ENCODE measurements at places on chromosomes 4 and X. TPM values are rescaled to one million over a fixed set of nuclear protein-coding genes. Genes with fewer than 3 reads are reported as not detected.

The ITGB1BP2 gene
- not detected for total RNA-seq

DNA sequence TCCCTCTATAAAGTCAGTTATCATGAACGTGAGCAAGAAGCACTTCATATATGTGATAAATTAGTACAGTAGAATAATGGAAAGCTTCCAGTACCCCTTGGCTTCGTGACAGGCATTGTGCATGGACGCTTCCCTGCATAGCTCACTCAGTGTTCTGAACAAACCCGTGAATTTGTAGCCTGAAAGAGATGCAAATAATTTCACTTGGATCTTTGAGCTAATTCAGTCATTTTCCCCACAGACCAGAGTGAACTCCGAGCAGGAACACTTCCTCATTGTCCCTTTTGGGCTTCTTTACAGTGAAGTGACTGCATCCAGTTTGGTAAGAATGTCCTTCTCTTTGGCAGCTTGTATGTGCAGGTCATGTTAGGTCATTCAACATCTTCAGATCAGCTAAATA, 50.1 kb downstream of the ADD1 start:
- no peaks in the 10 kb centered on the region for H3K27me3 ChIP-seq
- DNase-seq = no peak
- no peak overlapping the region for H3K27ac ChIP-seq
- H3K4me1 ChIP-seq = no peaks in the 10 kb centered on the region
- peaks cover 37% of the 10 kb centered on the region for H3K36me3 ChIP-seq

- no peaks in the 10 kb centered on the region for H3K27me3 ChIP-seq
- no peak for DNase-seq
- H3K4me3 ChIP-seq = no peak overlapping the region
- no peak overlapping the region for H3K27ac ChIP-seq
These were observed 677.9 kb upstream of the ADGRL3 start for GRCh38 chr4:60522265-60522664.

The MAGEB2 gene
- not detected for total RNA-seq

The ETDB gene
- total RNA-seq = not detected

GRCh38 chr4:158667651-158668198, 4.0 kb downstream of the C4orf46 start:
- H3K27me3 ChIP-seq = no peaks in the 10 kb centered on the region
- H3K27ac ChIP-seq = no peak overlapping the region
- no peaks in the 10 kb centered on the region for H3K36me3 ChIP-seq
- DNase-seq = no peak
- H3K4me1 ChIP-seq = no peaks in the 10 kb centered on the region

The OCIAD2 gene
- 1.9 TPM for total RNA-seq

- H3K4me1 ChIP-seq = no peaks in the 10 kb centered on the region
- no peaks in the 10 kb centered on the region for H3K36me3 ChIP-seq
- DNase-seq = no peak
These were observed 10.5 kb upstream of the MAMLD1 start for GRCh38 chrX:150352581-150352980.

The RHOXF2B gene
- total RNA-seq = not detected

The CD38 gene
- total RNA-seq = 1.4 TPM

GRCh38 chrX:151902813-151903591, 9.7 kb upstream of the MAGEA4 start:
- H3K4me3 ChIP-seq = no peak overlapping the region
- no peaks in the 10 kb centered on the region for H3K36me3 ChIP-seq
- DNase-seq = no peak
- H3K27ac ChIP-seq = no peak overlapping the region
- H3K27me3 ChIP-seq = no peaks in the 10 kb centered on the region

- H3K36me3 ChIP-seq = no peaks in the 10 kb centered on the region
- no peak overlapping the region for H3K27ac ChIP-seq
- no peak for DNase-seq
- H3K27me3 ChIP-seq = no peaks in the 10 kb centered on the region
These were observed 475.9 kb upstream of the GRID2 start for GRCh38 chr4:91827914-91828313.

- H3K27ac ChIP-seq = no peak overlapping the region
- H3K4me3 ChIP-seq = no peak overlapping the region
- H3K36me3 ChIP-seq = no peaks in the 10 kb centered on the region
- H3K27me3 ChIP-seq = no peaks in the 10 kb centered on the region
These were observed 119.8 kb upstream of the GPC4 start for GRCh38 chrX:133535066-133535465.

- H3K27ac ChIP-seq = no peak overlapping the region
- no peaks in the 10 kb centered on the region for H3K4me1 ChIP-seq
- H3K36me3 ChIP-seq = no peaks in the 10 kb centered on the region
- H3K27me3 ChIP-seq = no peaks in the 10 kb centered on the region
- DNase-seq = no peak
These were observed 68.7 kb downstream of the WFS1 start for GRCh38 chr4:6338175-6338950.

The ZRSR2 gene
- total RNA-seq = 0.64 TPM

The ABCG2 gene
- total RNA-seq = 6.1 TPM

DNA sequence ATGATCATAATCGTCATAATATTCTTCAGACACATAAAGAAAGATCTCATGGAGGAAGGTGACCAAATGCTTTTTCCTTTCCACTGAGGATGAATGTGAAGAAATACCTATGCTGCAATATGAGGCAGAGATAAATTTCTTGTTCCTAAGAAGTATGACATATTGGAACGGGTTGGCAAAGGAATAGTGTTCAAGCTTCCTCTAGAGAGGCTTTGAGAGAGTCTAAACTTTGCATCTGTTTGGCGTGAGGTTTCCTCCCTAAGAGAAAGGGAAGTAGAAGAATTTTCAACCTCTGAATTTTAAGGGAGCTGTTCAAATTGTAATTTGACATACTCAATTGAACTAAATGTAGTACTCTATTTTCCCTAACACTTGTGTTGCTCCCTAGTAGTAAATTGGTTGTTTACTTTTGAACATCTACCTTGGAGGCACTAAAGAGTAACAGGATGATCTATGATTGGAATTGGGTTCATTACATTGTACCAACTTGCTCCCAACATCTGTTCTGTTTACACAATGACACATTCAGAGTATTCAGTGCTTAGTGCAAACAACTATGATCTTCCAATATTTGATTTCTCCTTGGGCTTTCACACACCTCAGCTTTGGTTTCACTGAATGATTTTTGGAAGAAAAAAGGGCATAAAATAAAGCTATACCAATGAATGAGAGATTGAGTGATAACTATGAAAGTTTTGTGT, 122.0 kb downstream of the CORIN start:
- no peaks in the 10 kb centered on the region for H3K27me3 ChIP-seq
- no peaks in the 10 kb centered on the region for H3K36me3 ChIP-seq
- DNase-seq = no peak
- H3K4me3 ChIP-seq = no peak overlapping the region

- H3K36me3 ChIP-seq = peaks cover 34% of the 10 kb centered on the region
- no peaks in the 10 kb centered on the region for H3K27me3 ChIP-seq
- H3K4me1 ChIP-seq = peaks cover 19% of the 10 kb centered on the region
- no peak overlapping the region for H3K27ac ChIP-seq
These were observed 20.5 kb downstream of the HADH start for GRCh38 chr4:108010167-108010566.

The FDCSP gene
- not detected for total RNA-seq

GRCh38 chr4:25535701-25536473, 119.8 kb upstream of the SLC34A2 start:
- H3K36me3 ChIP-seq = no peaks in the 10 kb centered on the region
- no peaks in the 10 kb centered on the region for H3K4me1 ChIP-seq
- no peak overlapping the region for H3K27ac ChIP-seq
- H3K27me3 ChIP-seq = no peaks in the 10 kb centered on the region
- no peak for DNase-seq
- H3K4me3 ChIP-seq = no peak overlapping the region

The PRPS2 gene
- total RNA-seq = 46.2 TPM

DNA sequence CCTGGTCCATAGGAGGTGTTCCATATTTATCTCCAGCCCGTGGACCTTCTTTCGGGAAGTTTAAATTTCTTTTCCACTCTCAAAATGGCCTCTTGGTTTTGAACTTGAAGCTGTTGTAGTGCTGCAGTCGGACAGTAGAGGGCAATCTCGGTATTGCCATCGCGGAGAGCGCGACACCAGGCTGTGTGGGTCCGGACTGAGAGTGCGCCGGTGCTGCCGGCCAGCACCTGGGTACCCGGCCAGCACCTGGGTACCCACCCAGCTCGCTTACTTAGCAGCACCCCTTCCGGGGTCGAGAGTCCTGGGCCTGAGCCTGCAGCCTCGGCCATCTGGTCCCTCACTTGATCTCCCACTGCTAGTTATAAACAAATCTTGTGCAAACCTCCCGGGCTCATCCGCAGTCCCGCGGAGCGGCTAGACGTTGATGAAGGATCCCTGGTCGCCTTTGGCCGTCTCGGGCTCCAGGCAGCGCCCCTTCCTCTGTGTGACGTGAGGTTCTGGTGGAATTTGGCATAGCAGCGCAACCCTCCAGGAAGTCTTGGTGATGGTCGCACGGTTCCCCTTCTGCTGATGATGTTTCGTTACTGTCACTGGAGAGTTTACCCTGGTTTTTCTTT, 18.0 kb downstream of the FAM9A start:
- H3K27ac ChIP-seq = no peak overlapping the region
- no peak for DNase-seq
- no peaks in the 10 kb centered on the region for H3K27me3 ChIP-seq

DNA sequence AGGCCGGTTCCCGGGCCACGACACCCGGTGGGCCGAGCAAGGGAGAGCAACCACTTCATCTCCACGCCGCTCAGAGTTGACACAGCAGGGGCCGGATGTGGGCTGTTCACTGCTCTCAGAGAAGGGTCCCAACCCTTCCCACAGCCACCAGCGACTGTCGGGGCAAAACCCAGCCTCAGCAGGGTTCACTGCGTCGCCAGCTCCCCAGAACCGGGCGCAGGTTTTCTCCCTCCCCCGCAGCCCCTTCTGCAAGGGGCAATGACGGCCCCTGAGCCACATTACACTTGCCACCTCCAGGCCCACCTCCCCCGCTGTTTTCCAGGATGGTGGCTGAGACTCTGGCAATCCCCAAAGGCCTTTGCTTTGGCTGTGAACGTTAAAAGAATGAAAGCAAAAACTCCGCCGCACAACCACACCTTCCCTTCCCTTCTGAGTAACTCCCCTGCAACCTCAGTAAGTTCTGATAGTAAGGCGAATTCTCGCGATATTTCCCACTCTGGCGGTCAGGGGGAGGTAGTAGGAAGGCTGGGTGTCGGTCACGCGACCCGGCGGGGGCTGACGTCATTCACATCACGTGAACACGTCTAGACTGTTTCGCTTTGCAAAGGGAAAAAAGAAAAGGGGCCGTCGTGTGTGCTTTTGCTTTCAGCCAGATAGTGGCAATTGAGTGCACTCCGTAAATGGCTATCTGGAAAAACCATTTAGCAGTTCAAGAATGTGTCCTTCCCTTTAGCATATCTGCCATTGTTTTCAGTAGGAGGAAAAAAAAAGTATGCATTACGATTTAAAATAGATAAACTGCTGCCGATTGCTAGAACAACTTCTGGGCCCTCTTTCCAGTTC, 869 bp upstream of the CAMK2D start:
- peak; percentile 99 for DNase-seq
- peaks cover 11% of the 10 kb centered on the region for H3K4me1 ChIP-seq
- H3K4me3 ChIP-seq = peak overlapping the region; percentile 80
- no peaks in the 10 kb centered on the region for H3K27me3 ChIP-seq

DNA sequence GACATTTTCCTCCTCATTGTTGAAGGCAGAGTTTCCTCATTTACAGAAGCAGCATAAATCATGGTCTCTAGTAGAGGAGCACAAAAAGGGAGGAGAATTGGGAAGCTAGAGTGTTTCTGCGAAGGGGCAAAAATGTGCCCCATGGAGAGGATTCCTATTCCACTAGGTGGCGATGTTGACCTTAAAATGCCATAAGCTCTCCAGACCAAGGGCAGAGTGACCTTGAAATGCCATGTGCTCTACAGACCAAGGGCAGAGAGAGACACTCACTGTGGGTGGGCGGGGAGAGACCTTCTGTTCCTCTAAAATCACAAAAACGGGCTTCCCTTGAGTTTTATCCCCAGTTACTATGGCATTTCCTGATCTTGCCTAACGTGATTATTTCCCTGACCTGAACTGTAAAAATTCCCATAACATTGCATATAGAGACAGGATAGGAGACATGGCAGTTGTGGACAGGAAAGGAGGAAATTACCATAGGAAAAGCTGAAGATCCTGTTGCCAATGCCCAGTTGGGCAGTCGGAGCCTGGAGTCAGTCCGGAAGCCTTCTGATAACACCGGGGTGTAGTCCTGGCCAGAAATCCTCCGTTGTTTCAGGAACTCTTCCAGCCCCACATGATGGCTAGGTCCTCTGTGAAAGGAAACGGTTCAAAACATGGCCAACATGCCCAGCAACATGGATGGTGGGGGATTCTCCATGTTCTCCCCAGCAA, 567.7 kb downstream of the MAGEB5 start:
- H3K4me1 ChIP-seq = no peaks in the 10 kb centered on the region
- no peak for DNase-seq
- H3K4me3 ChIP-seq = no peak overlapping the region

GRCh38 chrX:103530545-103530944, 11.3 kb upstream of the RAB40A start:
- no peak overlapping the region for H3K4me3 ChIP-seq
- H3K27ac ChIP-seq = no peak overlapping the region
- no peaks in the 10 kb centered on the region for H3K36me3 ChIP-seq
- H3K27me3 ChIP-seq = no peaks in the 10 kb centered on the region
- no peak for DNase-seq
- no peaks in the 10 kb centered on the region for H3K4me1 ChIP-seq

The THAP9 gene
- 0.32 TPM for total RNA-seq

DNA sequence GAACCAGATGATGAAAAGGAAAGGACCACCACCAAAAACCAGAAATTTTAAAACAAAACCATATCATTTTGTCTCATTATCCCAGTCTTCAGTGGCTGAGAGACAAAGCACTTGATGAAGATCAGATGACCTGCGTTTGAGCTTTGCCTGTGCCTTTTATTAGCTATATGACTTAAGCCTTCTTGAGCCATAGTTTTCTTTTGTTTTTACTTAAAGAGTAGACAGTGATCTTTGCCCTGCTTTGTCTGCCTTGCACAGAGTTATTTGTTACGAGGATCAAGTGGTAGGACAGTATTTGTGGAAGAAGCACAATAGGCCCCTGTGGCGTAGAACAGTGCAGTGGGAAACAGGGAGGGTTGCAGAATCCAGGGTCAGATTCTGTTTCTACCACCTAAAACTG, 89.9 kb downstream of the SLC10A6 start:
- H3K36me3 ChIP-seq = no peaks in the 10 kb centered on the region
- no peak overlapping the region for H3K27ac ChIP-seq
- no peak overlapping the region for H3K4me3 ChIP-seq
- no peaks in the 10 kb centered on the region for H3K4me1 ChIP-seq
- DNase-seq = no peak
- H3K27me3 ChIP-seq = no peaks in the 10 kb centered on the region

DNA sequence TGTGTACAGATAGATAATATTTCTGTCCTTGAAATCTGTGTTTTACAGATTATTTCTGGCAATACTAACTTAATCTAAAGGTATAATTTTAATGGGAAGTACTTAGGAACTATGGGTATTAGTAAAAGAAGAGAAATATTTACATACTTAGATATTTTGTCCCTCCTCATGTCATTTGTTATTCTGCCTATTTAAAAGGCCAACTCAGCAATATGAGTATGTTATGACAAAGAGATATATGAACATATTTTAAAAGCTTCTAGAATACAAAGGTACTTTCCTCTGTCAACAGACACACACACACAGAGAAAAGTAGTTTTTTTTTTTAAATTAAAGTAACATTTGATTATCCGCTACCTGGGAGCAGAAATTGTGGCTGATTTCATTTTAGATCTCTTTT, 7.9 kb downstream of the SLC7A11 start:
- no peak overlapping the region for H3K27ac ChIP-seq
- no peak overlapping the region for H3K4me3 ChIP-seq
- H3K27me3 ChIP-seq = no peaks in the 10 kb centered on the region
- H3K36me3 ChIP-seq = no peaks in the 10 kb centered on the region
- no peaks in the 10 kb centered on the region for H3K4me1 ChIP-seq
- DNase-seq = no peak
